ENCODE measurements at places on chromosomes 16 and 17. TPM values are rescaled to one million over a fixed set of nuclear protein-coding genes. Genes with fewer than 3 reads are reported as not detected.

DNA sequence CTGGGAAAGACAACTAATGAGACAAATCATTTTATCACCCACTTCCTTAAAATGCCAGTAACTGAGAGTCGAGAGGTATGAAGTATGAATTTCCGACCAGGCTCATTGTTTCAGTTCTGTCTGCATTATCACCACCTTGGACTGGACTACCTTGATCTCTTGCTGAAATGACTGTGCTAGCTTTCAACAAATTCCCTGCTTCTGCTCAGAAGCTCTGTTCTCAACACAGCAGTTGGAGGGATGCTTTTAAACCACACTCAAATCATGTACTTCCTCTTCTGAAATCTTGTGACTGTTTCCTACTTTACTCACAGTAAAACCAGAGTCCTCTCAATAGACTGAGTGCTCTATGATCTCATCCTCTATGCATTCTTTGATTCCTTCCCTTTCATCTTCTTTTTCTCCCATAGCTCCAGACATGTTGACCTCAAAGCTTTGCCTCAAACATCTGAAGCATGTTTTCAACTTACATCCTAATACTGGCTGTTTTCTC, 195.8 kb downstream of the KCNJ2 start:
- no peaks in the 10 kb centered on the region for H3K4me1 ChIP-seq
- no peaks in the 10 kb centered on the region for H3K36me3 ChIP-seq
- no peaks in the 10 kb centered on the region for H3K27me3 ChIP-seq

GRCh38 chr17:80220736-80221215, 549 bp downstream of the SLC26A11 start:
- no peaks in the 10 kb centered on the region for H3K27me3 ChIP-seq
- peak overlapping the region; percentile 96 for H3K4me3 ChIP-seq
- H3K27ac ChIP-seq: peak overlapping the region; percentile 82
- H3K36me3 ChIP-seq: no peaks in the 10 kb centered on the region

DNA sequence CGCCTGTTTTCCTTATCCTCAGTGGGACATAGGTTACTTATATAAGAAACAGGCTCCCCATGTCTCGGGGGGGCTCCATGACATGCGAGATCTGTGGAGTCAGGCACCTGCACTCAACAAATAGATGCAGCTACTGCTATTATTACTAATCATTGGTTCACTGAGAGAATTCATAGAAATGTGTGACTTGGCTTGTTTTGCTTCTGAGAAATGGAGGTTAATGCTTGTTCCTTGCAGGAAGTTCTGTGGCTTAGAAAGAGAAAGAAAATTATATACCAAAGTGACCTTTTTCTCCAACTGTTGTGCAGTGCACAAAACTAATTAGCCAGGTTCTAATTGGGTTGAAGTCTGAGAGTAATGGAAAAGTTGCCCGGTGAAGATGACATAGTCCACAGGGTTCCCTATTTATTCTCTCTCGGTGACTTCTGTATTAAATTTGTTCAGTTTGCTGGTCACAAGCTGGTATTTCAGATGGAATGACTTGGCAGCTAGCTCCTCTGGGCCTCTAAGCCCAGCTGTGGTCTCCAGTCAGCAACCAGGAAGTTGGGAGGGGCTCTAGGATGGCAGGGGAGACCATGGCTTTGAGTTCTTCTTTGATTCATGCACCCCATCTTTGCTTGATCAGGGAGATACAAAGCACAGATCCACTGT, 17.6 kb upstream of the MAF start:
- no peak overlapping the region for H3K27ac ChIP-seq
- no peaks in the 10 kb centered on the region for H3K4me1 ChIP-seq
- DNase-seq: no peak
- no peaks in the 10 kb centered on the region for H3K36me3 ChIP-seq
- H3K27me3 ChIP-seq: no peaks in the 10 kb centered on the region

DNA sequence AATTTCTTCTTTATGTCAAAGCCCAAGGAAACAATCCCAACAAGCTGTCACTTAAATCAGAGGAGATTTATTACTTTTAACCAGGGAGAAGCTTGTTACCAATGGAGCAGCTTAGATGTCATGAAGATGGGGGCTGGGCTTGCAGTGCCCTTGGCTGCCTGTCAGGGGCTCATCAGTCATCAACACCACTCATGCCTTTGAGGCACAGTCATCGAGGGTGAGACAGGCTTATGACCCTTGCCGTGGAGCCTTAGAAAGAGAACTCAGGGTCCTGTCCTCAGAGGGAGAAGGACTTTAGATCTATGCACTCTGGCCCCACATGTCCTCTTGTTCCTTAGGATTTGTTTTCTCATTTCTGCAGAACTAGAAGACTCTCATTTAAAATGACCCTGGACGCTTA, 318.3 kb downstream of the CBLN1 start:
- H3K27me3 ChIP-seq: no peaks in the 10 kb centered on the region
- DNase-seq: no peak

- no peaks in the 10 kb centered on the region for H3K27me3 ChIP-seq
- H3K4me3 ChIP-seq: no peak overlapping the region
- peaks cover 55% of the 10 kb centered on the region for H3K4me1 ChIP-seq
- peak overlapping the region; percentile 93 for H3K27ac ChIP-seq
- peak; percentile 77 for DNase-seq
These were observed 49.9 kb downstream of the BAIAP2 start for GRCh38 chr17:81084680-81085419.

- no peaks in the 10 kb centered on the region for H3K36me3 ChIP-seq
- no peak for DNase-seq
- H3K4me1 ChIP-seq: no peaks in the 10 kb centered on the region
- no peaks in the 10 kb centered on the region for H3K27me3 ChIP-seq
- no peak overlapping the region for H3K27ac ChIP-seq
These were observed 104.3 kb downstream of the PHKB start for GRCh38 chr16:47565454-47565853.

- H3K4me1 ChIP-seq: no peaks in the 10 kb centered on the region
- no peak for DNase-seq
- no peak overlapping the region for H3K27ac ChIP-seq
- no peak overlapping the region for H3K4me3 ChIP-seq
- H3K36me3 ChIP-seq: no peaks in the 10 kb centered on the region
These were observed 274.5 kb downstream of the C16orf95 start for GRCh38 chr16:87042551-87043230.

Gene KRT40
- total RNA-seq: 0.74 TPM

Gene ABCA9
- 0.41 TPM for total RNA-seq

Gene DPEP3
- total RNA-seq: not detected

Gene ANKS3
- total RNA-seq: 19.1 TPM

Gene CPHXL2
- not detected for total RNA-seq

Gene KRTAP2-3
- not detected for total RNA-seq

Gene ENPP7
- total RNA-seq: not detected

Gene MYO19
- total RNA-seq: 49.4 TPM

Gene KRTAP4-8
- not detected for total RNA-seq
